Effector memory CD8-positive, alpha-beta T cell (primary cell): ENCODE measurements at places on chromosomes 11 and 22.

GRCh38 chr11:10410106-10410843 is 44.8 kb upstream of the AMPD3 start:
- H3K27ac ChIP-seq, result no peak overlapping the region
- no peak for DNase-seq
- peaks cover 34% of the 10 kb centered on the region for H3K4me1 ChIP-seq
- no peaks in the 10 kb centered on the region for H3K36me3 ChIP-seq
- H3K27me3 ChIP-seq, result no peaks in the 10 kb centered on the region

- peaks cover 91% of the 10 kb centered on the region for H3K4me1 ChIP-seq
- peak overlapping the region; percentile 99 for H3K27ac ChIP-seq
- peaks cover 93% of the 10 kb centered on the region for H3K36me3 ChIP-seq
These were observed 7.3 kb downstream of the NEAT1 start for GRCh38 chr11:65429724-65430405.

GRCh38 chr22:42585096-42585495 is 29.6 kb downstream of the POLDIP3 start:
- no peak overlapping the region for H3K4me3 ChIP-seq
- H3K4me1 ChIP-seq, result peaks cover 17% of the 10 kb centered on the region
- H3K36me3 ChIP-seq, result peaks cover 57% of the 10 kb centered on the region

GRCh38 chr11:122789907-122790306 is 48.4 kb upstream of the CRTAM start:
- peaks cover 14% of the 10 kb centered on the region for H3K36me3 ChIP-seq
- H3K4me1 ChIP-seq, result no peaks in the 10 kb centered on the region
- no peak overlapping the region for H3K27ac ChIP-seq
- no peak for DNase-seq

DNA sequence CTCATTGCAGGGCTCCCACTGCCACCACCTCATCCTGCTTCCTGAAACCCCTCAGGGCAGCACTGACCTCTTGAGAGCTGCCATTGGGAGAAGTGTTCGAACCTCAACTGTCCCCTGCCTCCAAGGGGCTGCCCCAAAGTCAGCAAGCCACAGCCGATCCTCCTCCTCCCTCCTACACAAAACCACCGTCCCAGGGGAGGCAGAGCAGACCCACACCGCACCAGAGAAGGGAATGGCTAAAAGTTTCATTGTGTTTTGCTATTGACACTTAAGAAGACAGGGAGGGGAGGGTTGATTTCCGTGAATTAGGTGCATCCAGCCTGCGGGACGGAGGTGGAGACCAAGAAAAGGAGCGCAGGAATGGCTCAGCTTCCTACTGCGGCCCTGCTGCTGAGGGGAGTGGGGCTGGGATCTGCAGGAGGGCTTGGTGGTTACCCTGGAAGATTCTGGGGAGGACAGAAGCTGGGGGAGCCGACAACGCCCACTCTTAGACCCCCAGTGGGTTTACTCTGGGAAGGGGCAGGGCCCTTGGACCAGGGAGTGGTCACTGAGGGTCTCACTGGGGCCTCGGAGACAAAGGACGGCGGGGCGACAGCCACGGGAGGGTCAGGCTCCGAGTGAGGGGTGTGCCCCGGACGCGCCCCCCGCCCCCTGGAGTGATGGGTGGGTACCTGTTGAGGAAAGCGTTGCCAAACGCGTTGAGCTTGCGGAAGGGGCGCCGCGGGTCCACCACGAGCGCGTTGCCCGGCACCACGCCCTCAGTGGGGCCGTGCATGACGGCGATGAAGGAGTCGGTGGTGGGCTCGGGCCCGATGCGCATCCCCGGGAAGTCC is 815 bp downstream of the EHD1 start:
- no peak for DNase-seq
- no peaks in the 10 kb centered on the region for H3K27me3 ChIP-seq
- H3K27ac ChIP-seq, result peak overlapping the region; percentile 99
- H3K4me1 ChIP-seq, result peaks cover 67% of the 10 kb centered on the region

- peaks cover 81% of the 10 kb centered on the region for H3K27me3 ChIP-seq
- no peak overlapping the region for H3K4me3 ChIP-seq
- no peaks in the 10 kb centered on the region for H3K4me1 ChIP-seq
These were observed 4.6 kb downstream of the INSC start for GRCh38 chr11:15119352-15119751.

GRCh38 chr11:17813391-17814059 is 78.9 kb downstream of the KCNC1 start:
- H3K4me3 ChIP-seq, result no peak overlapping the region
- DNase-seq, result no peak
- H3K36me3 ChIP-seq, result peaks cover 9% of the 10 kb centered on the region
- peaks cover 4% of the 10 kb centered on the region for H3K4me1 ChIP-seq

DNA sequence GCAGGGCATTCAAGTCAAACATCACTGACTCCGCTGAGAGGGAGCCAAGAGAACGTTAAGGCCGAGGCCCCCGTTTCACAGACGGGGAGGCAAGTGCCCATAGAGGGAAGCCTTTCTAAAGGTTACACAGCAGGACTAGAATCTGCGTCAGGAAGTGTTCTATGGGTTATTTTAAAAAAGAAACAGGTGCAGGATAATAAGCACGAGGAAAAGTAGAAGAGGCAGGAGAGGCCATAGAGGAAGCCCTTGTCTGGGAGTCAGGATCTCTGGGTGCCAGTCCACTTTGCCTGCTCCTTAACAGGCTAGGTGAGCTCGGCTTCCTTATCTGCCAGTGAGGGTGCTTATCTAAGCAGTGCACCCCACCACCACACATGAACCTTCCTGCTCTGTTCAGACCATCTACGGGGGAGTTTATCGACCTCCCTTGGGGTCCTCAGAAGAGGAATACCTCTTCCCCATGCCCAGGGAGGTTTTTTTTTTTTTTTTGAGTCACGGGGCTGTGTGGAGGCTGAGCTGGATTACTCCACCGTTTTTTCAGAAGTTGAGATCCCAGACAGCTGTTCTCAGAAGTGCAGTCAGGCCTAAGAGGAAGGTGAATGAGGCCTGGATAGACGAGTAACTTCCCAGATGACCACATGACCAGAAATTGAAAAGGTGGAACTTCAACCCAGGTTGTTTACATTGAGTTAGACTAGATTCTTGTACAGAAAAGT is 1.2 kb upstream of the FCHSD2 start:
- no peak for DNase-seq
- H3K27ac ChIP-seq, result peak overlapping the region; percentile 93
- H3K27me3 ChIP-seq, result no peaks in the 10 kb centered on the region

- peaks cover 22% of the 10 kb centered on the region for H3K4me1 ChIP-seq
- peaks cover 90% of the 10 kb centered on the region for H3K36me3 ChIP-seq
- no peak overlapping the region for H3K4me3 ChIP-seq
These were observed 10.9 kb downstream of the TRIM22 start for GRCh38 chr11:5700421-5701054.

DNA sequence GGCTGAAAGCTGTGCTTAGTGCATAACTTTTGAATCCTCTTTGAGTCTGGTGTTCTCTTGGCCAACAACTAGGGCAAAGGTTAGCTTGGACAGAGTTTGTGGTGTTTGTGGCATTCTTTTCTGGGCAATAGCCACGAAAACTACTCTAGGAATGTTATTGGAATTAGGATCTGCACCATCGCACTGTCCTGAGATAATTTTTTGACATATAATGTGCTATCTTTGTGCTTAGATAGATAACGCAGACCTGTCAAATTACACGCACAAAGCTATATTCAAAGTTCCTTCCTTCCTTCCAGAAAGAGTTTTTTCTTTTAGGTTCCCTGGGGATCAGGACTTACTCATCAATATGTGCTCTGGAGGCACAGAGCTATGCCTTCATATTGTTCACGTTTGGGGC is 166.8 kb upstream of the MTMR2 start:
- H3K27me3 ChIP-seq, result no peaks in the 10 kb centered on the region
- DNase-seq, result no peak
- H3K4me3 ChIP-seq, result no peak overlapping the region
- peaks cover 9% of the 10 kb centered on the region for H3K36me3 ChIP-seq

DNA sequence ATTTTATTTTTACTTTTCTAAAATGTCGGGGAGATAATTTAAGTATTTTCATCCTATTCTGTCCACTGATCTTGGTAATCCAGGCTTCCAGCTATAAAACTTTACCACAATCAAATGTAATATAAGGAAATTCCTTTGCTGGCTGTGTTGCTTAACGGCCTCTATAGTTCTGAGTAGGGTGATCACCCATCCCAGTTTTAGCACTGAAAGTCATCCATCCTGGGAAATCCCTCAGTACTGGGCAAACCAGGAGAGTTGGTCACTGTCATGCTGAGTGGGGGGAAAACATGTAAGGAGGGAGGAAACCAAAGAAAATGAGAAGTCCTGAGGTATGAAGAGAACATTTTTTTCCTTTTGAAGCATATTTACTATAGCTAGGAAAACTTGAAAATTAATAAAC is 12.8 kb upstream of the BACE1-AS start:
- peaks cover 32% of the 10 kb centered on the region for H3K4me1 ChIP-seq
- no peak for DNase-seq
- no peaks in the 10 kb centered on the region for H3K27me3 ChIP-seq
- H3K36me3 ChIP-seq, result peaks cover 22% of the 10 kb centered on the region
- no peak overlapping the region for H3K4me3 ChIP-seq

GRCh38 chr11:78638704-78639380 is 64.2 kb upstream of the NARS2 start:
- H3K4me1 ChIP-seq, result no peaks in the 10 kb centered on the region
- H3K36me3 ChIP-seq, result no peaks in the 10 kb centered on the region
- H3K4me3 ChIP-seq, result no peak overlapping the region
- H3K27me3 ChIP-seq, result peaks cover 17% of the 10 kb centered on the region

DNA sequence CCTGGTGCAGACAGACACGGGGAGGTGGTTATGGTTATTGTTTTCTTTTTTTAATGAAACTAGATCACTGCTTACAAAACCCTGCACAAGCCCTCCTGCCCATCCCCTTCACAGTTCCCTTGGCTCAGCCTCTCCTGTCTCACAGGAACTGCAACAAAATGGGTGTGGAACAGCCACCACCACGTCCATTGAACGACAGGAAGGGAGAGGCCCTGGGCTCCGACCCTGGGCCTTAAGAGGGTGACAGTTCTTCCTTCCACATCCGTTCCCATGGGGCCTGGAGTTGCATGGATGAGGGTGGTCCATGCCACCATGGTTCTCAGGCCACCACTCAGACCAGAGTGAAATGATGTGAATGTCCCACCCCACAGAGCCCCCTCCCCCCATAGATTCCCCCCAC is 15.7 kb downstream of the PRPF19 start:
- peaks cover 35% of the 10 kb centered on the region for H3K36me3 ChIP-seq
- peaks cover 4% of the 10 kb centered on the region for H3K4me1 ChIP-seq
- H3K27me3 ChIP-seq, result no peaks in the 10 kb centered on the region
- H3K27ac ChIP-seq, result no peak overlapping the region
- H3K4me3 ChIP-seq, result no peak overlapping the region

DNA sequence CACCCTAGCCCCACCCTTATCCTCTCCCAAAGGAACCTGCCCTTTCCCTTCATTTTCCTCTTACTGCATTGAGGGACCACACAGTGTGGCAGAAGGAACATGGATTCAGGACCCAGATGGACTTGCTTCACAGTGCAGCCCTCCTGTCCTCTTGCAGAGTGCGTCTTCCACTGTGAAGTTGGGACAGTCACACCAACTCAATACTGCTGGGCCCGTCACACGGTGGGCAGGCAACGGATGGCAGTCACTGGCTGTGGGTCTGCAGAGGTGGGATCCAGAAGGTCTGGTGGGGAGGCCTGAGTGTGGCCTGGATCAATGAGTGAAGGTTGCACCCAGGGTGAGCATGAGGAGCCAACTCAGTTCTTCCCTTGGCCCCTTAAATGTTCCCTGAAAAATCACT is 129.9 kb upstream of the B3GAT1 start:
- DNase-seq, result no peak
- H3K27me3 ChIP-seq, result peaks cover 74% of the 10 kb centered on the region
- H3K27ac ChIP-seq, result no peak overlapping the region
- no peak overlapping the region for H3K4me3 ChIP-seq

DNA sequence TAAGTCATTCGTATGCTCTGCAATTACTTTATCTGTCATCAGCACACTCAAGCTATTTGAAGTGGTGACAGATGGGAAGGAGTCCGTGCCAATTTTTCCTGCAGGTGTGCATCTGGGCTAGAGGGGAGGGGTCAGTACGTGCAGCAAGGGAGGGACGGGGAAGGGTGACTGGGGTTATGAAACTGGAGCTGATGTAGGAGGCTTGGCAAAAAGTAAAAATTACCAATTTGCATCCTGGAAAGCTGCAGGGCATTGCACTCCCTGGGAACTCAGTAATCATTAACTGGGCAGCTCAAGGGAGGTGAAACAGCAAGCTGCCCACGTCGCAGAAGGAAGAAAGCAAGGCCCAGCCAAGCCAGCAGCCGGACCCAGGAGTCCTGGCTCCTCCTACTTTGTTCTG is 87.1 kb upstream of the TMEM45B start:
- no peaks in the 10 kb centered on the region for H3K4me1 ChIP-seq
- H3K27ac ChIP-seq, result no peak overlapping the region
- H3K27me3 ChIP-seq, result peaks cover 18% of the 10 kb centered on the region
- no peak overlapping the region for H3K4me3 ChIP-seq
- H3K36me3 ChIP-seq, result peaks cover 1% of the 10 kb centered on the region

GRCh38 chr22:36192542-36192941 is 9.1 kb downstream of the APOL4 start:
- peaks cover 3% of the 10 kb centered on the region for H3K4me1 ChIP-seq
- peaks cover 24% of the 10 kb centered on the region for H3K27me3 ChIP-seq
- no peak overlapping the region for H3K4me3 ChIP-seq
- no peak for DNase-seq
- H3K27ac ChIP-seq, result no peak overlapping the region

DNA sequence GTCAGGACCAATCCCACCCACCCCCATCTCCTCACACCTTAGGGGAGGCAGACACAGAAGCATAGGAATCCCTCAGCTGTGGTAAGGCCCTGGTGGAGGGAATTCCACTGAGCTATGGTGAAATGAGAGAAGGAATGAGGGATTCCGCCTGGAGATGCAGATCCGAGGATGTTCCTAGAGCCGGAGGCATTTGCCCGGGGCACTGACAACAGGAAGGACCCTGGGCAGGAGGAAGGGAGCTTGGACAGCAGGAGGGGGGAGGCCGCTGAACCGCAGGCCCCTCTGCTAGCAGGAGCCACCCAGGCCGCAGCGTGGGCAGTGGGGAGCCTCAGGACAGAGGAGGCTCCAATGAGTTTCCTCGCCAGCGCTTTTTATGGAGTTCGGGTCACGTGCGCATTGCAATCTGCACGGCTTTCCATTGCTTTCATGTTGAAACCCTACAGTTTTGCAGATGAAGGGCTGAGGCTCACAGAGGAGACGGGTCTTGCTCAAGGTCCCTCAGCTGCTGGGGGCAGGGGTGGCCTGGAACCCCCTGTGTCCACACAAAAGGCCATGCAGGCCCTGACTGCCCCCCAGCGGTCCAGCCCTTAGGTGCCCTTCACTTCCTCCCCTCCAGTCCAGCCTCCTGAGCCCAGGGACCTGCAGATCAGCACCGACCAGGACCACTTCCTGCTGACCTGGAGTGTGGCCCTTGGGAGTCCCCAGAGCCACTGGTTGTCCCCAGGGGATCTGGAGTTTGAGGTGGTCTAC is 15.5 kb downstream of the CSF2RB start:
- DNase-seq, result no peak
- H3K27ac ChIP-seq, result no peak overlapping the region
- H3K36me3 ChIP-seq, result peaks cover 3% of the 10 kb centered on the region
- peaks cover 85% of the 10 kb centered on the region for H3K27me3 ChIP-seq
- no peak overlapping the region for H3K4me3 ChIP-seq
- peaks cover 4% of the 10 kb centered on the region for H3K4me1 ChIP-seq
